Tibial nerve (tissue), 4 donors: ENCODE measurements at places on chromosomes 11 and 22.

GRCh38 chr22:17964643-17965042 is 59.7 kb downstream of the MICAL3 start:
- H3K27ac ChIP-seq, result no peak overlapping the region
- H3K4me3 ChIP-seq, result no peak overlapping the region
- peaks cover 6% of the 10 kb centered on the region for H3K4me1 ChIP-seq
- no peaks in the 10 kb centered on the region for H3K36me3 ChIP-seq

DNA sequence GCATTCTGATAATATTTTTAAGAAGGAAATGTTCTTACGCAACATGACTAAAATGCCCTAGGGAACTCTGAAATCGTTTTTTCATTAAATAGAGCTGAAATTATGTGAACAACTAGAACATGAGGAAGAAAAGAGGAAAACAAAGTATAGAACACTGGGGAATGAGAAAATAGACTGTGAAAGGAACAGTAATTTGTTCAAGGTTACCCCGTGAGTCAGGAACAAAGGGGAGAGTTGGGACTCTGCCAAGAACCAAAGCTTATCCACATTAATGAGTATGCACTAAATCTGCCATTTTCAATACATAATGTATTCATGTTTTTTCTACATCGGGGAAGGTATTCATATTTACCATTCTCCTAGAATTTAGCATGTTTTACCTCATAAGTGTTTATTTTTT is 961.8 kb upstream of the CCDC90B start:
- H3K4me3 ChIP-seq, result no peak overlapping the region
- H3K4me1 ChIP-seq, result no peaks in the 10 kb centered on the region
- no peak overlapping the region for H3K27ac ChIP-seq

DNA sequence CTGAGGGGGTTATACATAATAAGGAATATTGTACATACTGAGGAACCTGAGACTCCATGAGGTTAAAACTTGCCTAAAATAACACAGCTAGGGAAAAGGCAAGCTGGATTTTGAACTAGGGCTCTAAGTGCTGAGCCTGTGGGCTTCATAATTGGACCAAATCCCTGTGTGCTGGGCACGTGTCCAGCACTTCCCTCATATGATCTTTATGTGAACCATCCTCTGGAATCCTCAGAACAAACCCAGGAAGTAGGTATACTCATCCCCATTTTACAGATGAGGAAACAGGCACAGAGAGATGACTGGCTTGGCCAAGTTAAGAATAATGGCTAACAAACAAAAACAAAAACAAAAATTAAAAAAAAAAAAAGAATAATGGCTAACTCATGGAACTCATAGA is 14.9 kb downstream of the RTN4RL2 start:
- DNase-seq, result no peak
- H3K27me3 ChIP-seq, result no peaks in the 10 kb centered on the region
- peaks cover 6% of the 10 kb centered on the region for H3K4me1 ChIP-seq
- H3K36me3 ChIP-seq, result no peaks in the 10 kb centered on the region

DNA sequence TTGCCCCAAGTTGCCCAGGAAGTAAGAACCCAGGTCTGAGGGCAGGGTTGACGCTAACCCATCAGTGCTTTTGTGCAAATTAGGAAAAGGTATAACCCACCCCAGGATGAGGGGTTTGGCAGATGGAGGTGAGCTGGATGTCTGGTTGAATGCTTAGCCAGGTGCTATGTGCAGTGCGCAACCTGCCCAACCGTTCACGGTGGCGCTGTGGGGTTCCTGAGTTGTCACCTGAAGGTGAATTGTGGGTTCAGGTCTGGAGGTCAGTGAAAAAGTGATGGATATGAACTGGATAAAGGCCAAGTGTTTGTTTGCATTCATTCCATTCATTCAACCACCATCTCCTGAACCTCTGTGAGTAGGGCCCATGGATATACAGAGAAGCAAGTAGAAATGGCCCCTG is 14.3 kb upstream of the LGALS2 start:
- no peak for DNase-seq
- H3K27me3 ChIP-seq, result no peaks in the 10 kb centered on the region
- H3K36me3 ChIP-seq, result no peaks in the 10 kb centered on the region
- H3K4me3 ChIP-seq, result no peak overlapping the region

DNA sequence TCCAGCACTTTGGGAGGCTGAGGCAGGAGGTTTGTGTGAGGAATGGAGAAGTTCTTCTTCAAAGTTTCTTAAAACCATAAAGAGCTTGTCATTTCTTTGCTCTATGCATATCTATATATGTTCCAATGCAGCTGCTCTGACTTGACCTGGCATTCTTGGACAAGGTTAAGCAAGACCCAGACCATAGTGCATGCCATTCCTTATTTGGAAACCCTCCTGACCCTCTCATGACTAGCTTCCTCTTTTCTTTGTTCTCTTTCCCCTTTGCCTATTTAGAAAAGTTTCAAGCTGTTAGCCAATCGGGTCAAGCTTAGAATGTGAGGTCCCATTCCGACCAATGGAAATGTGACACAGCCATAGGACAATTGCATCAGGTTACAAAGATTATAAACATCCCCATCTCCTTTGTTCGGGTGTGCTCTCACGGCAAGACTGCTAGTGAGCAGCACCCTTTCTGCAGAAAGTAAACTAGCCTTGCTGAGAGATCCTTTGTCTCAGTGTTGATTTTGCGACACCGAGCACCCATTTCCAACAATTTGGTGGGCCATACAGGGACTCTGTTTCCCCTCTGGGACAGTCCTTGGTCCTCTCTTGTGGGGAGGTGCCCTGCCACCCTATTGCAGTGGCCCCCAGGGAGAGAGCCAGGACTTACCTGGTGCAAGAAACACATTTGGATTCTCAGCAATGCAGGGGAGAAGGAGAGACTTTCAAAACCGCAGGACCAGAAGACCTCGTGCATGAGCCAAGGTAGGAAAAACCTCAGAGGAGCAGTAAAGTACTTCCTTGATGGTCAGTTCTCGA is 39.9 kb upstream of the ANO1 start:
- H3K36me3 ChIP-seq, result no peaks in the 10 kb centered on the region
- no peaks in the 10 kb centered on the region for H3K27me3 ChIP-seq
- no peaks in the 10 kb centered on the region for H3K4me1 ChIP-seq
- H3K4me3 ChIP-seq, result no peak overlapping the region
- H3K27ac ChIP-seq, result no peak overlapping the region
- DNase-seq, result no peak

GRCh38 chr11:121465709-121466062 is 12.9 kb upstream of the SORL1-AS1 start:
- no peak for DNase-seq
- peak overlapping the region; percentile 47 for H3K27ac ChIP-seq
- H3K27me3 ChIP-seq, result no peaks in the 10 kb centered on the region
- no peak overlapping the region for H3K4me3 ChIP-seq
- peaks cover 5% of the 10 kb centered on the region for H3K4me1 ChIP-seq

GRCh38 chr11:78033040-78033439 is 10.0 kb upstream of the KCTD14 start:
- H3K4me3 ChIP-seq, result no peak overlapping the region
- H3K27ac ChIP-seq, result no peak overlapping the region
- no peaks in the 10 kb centered on the region for H3K36me3 ChIP-seq
- H3K27me3 ChIP-seq, result no peaks in the 10 kb centered on the region

- H3K4me1 ChIP-seq, result no peaks in the 10 kb centered on the region
- H3K27ac ChIP-seq, result no peak overlapping the region
- no peak overlapping the region for H3K4me3 ChIP-seq
- peaks cover 27% of the 10 kb centered on the region for H3K27me3 ChIP-seq
Observed at GRCh38 chr22:44586999-44587736, 89.1 kb upstream of the RTL6 start.

GRCh38 chr11:83060965-83061364 is 10.7 kb downstream of the RAB30 start:
- H3K27ac ChIP-seq, result no peak overlapping the region
- H3K4me3 ChIP-seq, result no peak overlapping the region
- no peaks in the 10 kb centered on the region for H3K27me3 ChIP-seq
- no peak for DNase-seq
- H3K4me1 ChIP-seq, result no peaks in the 10 kb centered on the region

DNA sequence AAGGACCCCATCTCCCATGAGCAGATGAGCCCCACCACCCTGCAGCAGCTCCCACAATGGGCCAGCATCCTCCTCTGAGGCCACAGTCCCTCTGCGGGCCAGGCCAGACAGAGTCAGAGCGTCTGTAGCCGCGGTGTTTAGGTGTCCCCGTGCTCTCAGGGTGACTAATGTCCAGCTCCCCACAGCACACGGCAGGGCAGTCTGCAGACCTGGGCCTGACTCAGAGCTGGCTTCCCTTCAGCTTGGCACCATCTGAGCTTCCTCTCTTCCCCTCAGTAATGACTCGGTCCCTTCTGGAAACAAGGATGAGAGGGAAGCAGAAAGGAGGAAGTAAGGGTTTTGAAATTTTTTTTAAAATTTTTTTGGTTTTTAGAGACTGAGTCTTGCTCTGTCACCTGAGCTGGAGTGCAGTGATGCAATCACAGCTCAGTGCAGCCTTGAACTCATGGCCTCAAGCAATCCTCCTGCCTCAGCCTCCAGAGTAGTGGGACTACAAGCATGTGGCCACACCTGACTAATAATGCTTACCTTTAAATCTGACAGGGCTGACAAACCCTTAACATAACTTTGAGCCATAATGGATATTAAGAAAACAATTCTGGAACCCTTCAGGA is 28.5 kb downstream of the LRRC74B start:
- no peaks in the 10 kb centered on the region for H3K4me1 ChIP-seq
- no peak for DNase-seq
- no peaks in the 10 kb centered on the region for H3K36me3 ChIP-seq
- no peak overlapping the region for H3K27ac ChIP-seq
- no peak overlapping the region for H3K4me3 ChIP-seq
- H3K27me3 ChIP-seq, result no peaks in the 10 kb centered on the region

DNA sequence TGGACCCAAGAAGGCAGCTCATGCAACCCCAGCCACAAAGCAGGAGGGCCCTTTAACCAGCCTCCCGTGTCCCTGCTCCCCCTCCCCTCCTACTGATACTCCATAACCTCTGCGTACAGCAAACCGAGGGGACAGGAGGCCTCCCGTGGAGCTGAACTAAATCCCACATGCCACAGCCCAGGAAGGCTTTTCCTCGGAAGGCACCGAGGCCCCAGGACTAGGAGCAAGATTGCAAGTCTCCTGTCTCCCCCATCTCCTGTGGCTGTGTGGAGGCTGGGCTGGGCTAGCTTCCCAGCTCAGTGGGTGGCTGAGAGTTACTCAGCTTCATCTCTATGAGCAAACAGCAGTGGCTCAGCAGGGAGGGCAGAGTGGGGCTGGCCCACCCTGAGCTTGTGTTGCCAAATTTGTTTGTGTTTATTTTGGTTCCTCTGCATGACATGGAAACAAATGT is 62.7 kb upstream of the NECTIN1 start:
- no peaks in the 10 kb centered on the region for H3K27me3 ChIP-seq
- H3K27ac ChIP-seq, result no peak overlapping the region
- H3K36me3 ChIP-seq, result no peaks in the 10 kb centered on the region
- DNase-seq, result no peak

DNA sequence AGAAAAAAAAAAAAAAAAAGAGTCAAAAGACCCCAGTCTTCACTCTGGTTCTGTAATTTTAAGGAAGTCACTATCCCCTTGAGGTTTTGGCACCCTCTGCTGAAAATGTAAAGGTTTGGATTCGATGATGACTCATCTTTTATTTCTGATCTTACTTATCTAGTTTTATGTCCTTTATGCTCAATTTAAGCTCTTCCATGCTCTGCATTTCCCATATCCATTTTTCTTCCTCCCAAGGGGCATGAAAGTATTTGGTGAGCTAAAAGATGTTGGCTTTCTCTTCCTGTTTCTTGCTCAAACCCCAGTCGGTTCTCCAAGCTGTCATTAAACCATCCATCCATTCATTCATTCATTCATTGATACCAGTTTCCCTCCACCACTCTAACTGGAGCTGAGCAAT is 61.0 kb upstream of the CDON start:
- no peaks in the 10 kb centered on the region for H3K36me3 ChIP-seq
- no peak for DNase-seq
- no peaks in the 10 kb centered on the region for H3K4me1 ChIP-seq
- no peaks in the 10 kb centered on the region for H3K27me3 ChIP-seq

DNA sequence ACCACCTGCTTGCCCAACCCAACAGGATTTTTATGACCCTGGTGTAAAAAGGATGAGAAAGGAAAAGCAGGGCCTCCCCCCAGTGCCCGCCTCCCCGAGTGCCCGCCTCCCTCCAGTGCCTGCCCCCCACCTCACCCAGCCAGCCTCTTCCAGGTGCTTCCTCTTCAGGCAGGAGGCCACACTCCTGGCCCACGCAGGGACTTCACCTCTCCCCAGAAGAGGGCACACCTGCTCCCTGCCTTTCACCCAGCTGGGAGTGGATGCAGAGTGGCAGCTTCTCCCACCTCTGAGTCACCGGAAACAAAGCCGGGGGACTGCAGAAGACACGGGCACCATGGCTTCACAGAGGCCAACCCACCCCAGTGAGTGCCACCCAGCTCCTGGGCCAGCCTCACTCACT is 16.1 kb downstream of the CPT1A start:
- DNase-seq, result no peak
- no peak overlapping the region for H3K4me3 ChIP-seq
- H3K36me3 ChIP-seq, result peaks cover 13% of the 10 kb centered on the region
- no peaks in the 10 kb centered on the region for H3K4me1 ChIP-seq
